ENCODE measurements at places on chromosomes 6 and 20.

- no peak for DNase-seq
Observed at GRCh38 chr20:59643615-59644061, 39.3 kb downstream of the PHACTR3 start.

GRCh38 chr6:67358241-67358640 lies 1276.8 kb upstream of the ADGRB3 start:
- no peak for DNase-seq

GRCh38 chr6:133241086-133241900 lies at the start of gene EYA4:
Gene EYA4, plus strand, starts transcription at chr6:133241357. Its CDS starts 33,424 bp downstream, at chr6:133274781.
- no peak for DNase-seq

GRCh38 chr6:41179163-41179562 lies 16.2 kb upstream of the TREM2 start:
- no peak for DNase-seq

GRCh38 chr6:13455552-13455966 lies 31.8 kb downstream of the GFOD1 start:
- no peak for DNase-seq

DNA sequence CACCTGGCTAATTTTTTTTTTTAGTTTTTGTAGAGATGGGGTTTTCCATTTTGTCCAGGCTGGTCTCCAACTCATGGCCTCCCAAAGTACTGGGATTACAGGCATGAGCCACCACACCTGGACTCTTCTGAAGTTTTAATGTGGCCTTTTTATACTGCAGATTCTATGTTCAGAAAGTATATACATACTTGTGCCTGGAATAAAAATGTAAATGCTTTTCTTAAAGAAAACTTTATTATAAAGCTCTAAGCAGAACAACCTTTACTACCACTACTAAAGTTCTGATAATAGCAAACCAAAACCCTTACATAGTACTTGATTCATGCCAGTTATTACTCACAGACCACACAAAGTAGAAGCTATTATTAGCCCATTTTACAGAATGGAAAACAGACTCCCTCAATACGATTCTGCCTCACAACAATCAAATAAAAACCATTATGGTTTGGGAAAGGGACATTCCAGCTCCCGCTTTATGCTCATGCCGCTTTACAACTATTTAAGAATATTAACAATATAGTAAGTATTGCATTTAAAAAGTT lies 5.3 kb downstream of the PHIP start:
- DNase-seq, result no peak

- no peak for DNase-seq
Observed at GRCh38 chr20:14494355-14494754, 156.9 kb upstream of the FLRT3 start.

DNA sequence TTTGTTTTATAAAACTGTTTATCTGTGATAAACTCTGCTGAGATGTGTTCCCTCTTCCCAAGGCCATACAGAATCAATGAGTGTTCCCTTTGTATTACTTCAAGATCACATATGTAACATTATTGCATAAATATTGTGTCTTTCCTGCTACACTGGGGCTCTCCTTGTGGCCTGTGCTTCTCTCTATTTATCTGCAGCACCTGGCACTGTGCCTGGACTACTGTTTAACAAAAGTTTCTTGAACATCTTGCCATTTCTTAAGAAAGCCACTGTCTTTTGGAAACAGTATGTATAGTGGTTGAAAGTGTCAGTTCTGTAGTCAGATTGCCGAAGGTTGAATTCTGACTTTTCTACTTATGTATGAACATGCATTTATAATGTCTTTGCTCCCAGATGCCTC lies 169.0 kb upstream of the SCGN start:
- no peak for DNase-seq

DNA sequence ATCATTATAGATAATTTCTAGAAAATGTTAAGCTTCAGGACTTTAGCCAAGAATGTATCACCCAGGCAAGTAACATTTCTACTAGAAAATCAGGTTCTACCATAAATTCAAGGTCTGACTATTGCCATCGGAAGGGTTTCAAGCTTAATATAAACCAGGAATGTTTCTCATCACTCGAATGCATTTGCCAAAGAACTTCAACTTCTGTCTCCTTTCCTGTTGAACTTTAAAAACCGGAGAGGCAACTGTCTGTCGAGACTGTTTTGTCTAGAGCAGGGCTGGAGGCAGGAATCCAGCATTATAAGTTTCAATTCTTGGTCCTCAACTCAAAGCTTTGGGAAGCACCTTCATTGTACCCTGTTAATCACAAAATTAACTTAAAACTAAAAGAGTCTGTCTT lies 264.7 kb downstream of the ZNF217 start:
- DNase-seq, result no peak

- no peak for DNase-seq
Observed at GRCh38 chr20:31979713-31980426, 11.9 kb downstream of the XKR7 start.

DNA sequence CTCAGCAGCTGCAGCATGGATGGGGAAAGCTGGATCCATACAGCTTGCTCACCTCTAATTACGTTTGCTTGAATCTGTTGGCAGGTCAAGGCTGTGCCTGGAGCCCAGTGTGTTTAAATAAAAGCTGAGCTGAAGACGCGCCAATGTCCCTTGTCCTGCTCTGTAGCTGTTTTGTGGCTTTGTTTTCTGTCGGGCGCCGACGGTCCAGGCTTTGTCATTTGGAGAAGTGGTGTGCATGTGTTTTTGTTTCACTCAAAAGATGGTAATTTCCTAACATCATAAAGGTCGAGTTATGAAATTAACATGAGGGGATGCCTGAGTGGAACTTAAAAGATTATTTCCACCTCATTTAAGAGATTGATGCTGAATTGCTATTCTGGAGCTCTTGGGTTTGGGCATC lies 107.6 kb downstream of the SLC24A3 start:
- DNase-seq, result no peak

DNA sequence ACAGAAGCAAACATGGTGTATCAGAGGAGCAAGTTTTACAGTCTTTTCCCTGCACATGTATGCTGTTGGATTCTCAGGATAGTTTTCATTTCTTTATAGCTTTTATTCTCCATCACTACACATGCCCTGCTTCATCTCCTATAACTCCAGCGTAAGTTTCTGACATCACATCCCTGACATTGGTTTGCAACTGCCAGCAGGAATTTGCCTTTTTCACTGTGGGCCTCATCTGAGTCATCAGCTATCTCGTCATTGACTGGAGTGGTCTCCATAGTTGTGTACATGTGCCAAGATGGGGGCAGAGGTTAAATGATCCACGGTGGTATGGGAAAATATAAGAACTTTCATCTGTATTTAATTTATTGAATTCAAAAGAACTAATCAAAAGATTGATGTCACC lies 96.7 kb downstream of the SLX4IP start:
- DNase-seq, result no peak

- DNase-seq, result no peak
Observed at GRCh38 chr20:40690836-40691565, 2.0 kb upstream of the MAFB start.

- DNase-seq, result peak; percentile 52
Observed at GRCh38 chr6:35687658-35688604, 784 bp downstream of the FKBP5 start.

- no peak for DNase-seq
Observed at GRCh38 chr20:34585019-34585418, 26.5 kb downstream of the MAP1LC3A start.

DNA sequence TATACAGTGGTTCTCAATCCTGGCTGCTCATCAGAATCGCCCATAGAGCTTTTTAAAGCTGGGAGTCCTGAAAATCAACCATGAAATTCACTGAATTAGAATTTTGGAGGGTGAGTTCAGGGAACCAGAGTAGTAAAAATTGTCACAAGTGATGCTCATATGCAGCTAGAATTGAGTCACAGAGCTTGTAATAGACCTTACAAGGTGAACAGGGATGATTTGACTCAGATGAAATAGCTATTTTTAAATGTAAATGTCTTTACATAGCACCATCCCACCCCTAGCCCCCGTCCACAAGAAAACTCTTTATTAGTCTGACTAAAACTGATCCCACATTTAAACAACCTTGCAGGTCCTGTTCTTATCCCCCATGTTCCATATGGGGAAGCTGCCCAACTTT lies 531.7 kb downstream of the LMBRD1 start:
- no peak for DNase-seq

DNA sequence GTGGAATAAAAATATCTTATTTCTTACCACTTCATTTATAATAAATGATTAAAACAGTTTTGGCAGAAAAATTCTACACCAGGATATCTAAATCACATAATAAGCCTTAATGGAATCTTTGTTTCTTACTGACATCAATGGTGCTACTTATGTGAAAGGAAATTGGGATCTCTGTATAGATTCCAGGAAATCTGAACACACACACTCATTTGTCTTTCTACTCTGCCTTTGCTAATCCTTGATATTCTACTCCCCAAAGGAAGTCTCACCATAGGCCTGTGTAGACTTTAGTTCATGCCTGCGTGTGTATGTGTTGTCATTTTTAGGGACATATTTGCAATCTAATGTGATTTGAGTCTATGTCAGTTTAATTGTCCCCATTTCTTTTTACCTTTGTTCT lies 7.9 kb downstream of the ADGRB3 start:
- DNase-seq, result no peak

- DNase-seq, result no peak
Observed at GRCh38 chr6:16719488-16719887, 41.8 kb downstream of the ATXN1 start.

DNA sequence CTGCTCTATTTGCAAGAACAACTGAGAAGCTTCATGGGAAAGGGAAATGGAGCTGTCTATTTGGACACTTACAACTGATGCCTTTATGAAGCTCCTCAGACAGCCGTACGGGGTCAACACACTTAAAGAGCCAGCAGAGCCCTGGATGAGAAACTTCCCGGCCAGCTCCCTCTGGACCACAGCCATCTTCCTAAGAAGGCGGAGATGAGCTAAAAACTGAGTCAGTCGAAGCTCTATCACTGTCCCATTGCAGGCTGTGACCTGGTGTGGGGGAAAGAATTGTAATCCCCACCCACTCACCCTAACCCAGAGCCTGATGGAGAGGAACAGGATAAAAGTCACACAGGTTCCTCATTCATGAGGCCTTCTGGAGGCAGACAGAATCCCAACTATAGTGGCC lies 360.4 kb upstream of the JARID2 start:
- DNase-seq, result no peak

DNA sequence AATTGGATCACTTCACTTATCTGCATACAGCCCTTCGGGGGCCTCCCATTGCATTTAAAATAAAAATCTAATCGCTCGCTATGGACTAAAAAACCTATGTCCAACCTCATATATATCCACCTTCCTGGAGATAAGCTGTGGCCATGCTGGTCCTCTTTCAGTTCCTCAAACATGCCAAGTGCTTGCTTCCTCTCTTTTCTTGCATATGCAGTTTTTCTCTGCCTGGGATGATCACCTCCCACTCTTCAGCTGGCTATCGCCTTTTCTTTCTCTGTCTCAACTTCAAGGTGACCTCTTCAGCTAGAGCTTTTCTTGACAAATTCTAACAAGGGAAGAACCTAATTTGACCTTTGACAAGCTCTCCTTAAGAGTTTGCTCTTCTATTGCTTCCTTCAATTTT lies 5.6 kb upstream of the TFB1M start:
- no peak for DNase-seq

DNA sequence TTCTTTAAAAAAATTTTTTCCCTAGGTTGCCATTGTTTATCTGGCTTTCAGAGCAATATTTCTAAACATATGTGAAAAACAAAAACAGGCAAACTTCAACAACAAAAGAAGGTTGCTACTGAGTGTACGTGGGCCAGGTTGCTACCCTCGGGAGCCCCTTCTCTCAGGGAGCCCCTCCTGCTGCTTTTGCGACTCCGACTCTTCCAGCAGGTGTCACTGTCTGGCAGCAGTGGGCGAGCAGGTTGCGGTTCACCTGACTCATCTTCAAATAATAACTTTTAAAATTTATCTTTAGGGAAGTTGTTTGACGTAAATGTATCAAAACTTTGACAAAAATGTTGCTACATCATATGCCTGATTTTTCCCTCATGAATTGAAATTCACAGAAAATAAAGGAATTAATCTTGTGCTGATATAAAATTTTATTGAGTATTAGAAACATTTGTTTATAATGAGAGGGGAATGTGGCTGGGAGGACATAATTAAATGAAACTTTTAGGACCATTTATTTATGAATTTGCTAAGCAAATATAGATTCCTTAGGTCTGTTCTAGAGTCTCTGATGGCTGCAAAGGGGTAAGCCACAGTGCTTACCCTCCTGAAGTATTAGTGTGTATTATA lies 138.8 kb downstream of the HIVEP1 start:
- peak; percentile 35 for DNase-seq

DNA sequence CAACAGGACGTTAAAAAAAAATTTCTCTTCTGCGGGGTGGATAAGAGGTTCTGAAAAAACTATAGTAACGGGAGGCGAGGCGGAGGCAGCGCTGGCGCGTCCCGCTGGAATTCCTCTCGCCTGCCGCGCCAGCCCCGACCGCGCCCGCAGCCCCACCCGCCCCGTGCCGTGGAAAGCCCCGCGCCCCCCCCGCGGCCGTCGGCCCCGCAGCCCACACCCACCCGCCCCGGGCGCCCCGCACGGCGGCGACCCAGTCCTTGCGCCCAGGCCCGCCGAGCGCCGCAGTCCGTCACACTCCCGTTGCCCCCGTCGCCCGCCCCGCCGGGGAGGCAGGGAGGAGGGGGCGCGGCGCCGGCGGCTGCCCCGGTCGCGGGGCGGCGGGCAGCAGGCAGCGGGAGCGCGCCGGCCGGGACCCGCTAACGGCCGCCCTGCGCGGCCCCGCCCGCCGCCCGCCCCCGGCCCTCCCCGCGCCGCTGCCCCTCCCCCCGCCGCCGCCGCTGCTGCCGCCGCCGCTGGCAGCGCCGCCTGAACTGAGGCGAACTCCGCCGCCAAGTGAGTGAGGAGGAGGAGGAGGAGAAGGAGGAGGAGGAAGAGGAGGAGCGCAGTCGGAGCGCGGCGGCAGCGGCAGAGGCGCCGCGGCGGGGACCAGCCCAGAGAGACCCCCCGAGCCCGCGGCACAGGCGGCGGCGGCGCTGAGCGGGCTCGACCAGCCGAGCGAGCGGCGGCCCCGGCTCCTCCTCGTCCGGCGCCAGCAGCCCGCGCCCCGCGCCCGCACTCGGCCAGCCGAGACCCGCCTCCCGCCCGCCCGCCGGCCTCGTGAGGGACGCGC lies at the start of gene QKI:
Gene QKI (plus strand): TSS at position 602 of the 829 bp plus-strand sequence. CDS start 476 bp downstream, outside the sequence.
- peak; percentile 84 for DNase-seq

DNA sequence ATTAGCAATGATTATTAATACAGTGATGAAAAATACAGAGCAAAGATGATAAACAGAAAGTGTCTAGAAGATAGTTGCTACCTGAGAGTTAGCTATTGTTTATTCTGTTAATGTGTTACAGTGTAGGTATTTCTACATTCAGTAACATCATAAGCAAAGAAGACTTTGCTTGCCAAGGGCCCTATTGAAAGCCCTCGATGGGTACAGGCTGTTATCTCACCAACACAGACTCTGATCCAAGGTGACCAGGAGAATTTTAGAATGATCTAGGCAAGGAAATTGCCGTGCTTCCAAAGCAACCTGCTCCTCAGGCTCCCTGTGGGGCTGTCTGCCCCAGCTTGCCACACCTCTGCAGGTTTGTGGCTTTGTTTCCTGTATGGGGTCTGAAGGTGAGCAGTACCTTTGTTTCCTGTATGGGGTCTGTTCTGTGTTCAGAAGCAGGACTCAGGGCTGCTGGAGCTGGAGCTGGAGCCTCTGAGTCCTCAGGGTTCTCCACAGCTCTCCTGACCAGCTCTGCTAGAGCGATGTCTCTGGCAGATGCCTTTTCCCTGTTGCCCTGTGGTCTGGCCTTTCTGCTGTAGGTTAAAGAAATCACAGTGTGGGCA lies 32.5 kb downstream of the PHACTR3 start:
- DNase-seq, result no peak

GRCh38 chr6:133277900-133278545 lies 36.9 kb downstream of the EYA4 start:
- no peak for DNase-seq

All from naive thymus-derived CD4-positive, alpha-beta T cell (primary cell).